ENCODE measurements at places on chromosomes 13 and 19.

DNA sequence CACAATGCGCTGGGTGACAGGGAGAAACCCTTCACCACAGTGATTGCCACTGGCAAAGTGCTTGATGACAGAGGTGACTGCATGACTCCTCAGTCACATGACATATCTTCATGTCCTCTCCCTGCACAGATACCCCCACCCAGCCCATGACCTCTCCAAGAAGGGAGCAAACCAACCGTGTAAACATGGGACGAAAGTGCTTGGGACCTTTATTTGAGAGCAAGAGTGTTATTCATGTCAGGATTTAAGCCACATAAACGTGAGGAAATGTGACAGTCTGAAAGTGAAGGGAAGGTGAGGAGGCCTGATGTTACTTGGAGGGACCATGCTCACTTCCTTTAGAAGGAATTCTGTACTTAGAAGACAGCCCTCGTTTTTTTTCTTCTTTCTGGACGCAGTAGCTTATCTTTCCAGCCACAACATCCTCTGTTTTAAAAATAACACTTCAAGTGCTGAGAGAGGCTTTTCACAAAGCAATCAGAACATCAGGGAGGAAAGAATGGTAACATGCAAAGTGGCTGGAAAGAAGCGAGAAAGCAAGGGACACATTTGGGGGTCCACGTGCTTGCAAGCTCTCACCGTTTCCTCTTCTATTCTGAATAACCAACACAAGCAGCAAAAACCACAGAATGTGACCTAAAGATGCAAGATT, 35.6 kb downstream of the EPS15L1 start:
- no peak for DNase-seq

- DNase-seq, result no peak
Observed at GRCh38 chr19:1811942-1812425, at the start of gene ATP8B3. TSS of gene ATP8B3 (minus strand) at chr19:1812276. CDS start at chr19:1811736, 540 bp downstream.

GRCh38 chr13:66036024-66036614, 1194.0 kb downstream of the PCDH9 start:
- no peak for DNase-seq

DNA sequence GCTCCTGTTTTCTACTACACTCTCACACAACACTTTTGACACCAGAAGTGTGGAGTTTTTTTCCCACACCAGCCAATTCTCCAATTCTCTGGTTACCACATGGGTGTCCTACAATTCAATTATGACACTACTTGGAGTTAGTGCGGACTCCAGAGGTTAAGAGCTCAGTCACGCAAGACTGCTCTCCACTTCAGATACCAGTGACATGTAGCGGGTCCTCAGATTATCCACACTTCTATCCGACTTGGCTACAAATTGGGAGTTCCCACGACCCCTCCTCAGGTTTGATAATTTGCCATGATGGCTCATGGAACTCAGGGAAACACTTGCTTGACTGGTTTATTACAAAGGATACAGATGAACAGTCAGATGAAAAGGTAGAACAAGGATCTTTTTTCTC, 32.9 kb downstream of the PAN3 start:
- DNase-seq, result no peak

DNA sequence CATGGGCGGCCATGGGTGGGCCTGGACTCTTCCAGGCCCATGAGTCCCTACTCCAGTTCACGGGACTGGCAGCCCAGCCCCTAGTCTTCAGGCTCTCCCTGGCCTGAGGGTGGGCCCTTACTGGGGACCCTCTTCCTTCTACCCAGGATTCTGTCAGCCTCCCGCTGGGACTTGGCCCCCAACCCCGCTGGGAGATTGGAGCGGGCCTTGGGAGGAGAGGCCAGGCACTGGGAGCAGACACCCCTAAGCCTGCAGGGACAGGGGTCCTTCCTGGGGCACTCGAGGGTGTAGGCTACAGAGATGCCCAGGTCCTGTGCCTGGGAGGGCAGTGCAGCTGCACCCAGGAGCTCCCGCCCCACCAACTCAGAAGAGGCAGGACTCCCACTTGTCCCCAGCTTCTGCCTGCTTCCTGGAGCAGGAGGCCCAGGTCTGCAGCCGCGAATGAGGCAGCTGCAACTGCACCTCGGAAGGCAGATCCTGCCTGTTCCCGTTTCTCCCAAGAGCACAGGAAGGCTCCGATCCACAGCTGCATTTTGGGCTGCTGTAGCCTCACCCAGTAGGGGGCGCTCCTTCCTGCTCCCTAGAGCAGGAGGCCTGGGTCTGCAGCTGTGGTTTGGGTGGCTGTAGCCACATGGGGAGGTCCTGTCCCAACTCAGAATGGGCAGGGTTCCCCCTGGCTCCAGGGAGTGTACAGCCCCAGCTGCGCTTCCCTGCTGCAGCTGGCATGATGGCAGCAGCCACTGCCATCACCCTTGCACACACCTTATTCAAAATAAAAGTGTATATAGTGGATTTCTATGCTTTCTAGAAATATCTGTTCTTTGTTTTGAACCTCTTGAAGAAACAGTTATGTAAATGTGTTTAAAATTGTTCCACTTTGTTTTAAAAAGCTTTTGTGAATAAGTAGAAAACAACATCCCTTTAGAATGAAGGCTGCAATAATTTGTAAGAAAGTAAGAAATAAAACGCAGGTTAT, 46.8 kb downstream of the TEX26 start:
- DNase-seq, result no peak

- no peak for DNase-seq
Observed at GRCh38 chr19:45154064-45154827, 6.5 kb downstream of the NKPD1 start.

Data from AG09319 (cell line).